ENCODE measurements at places on chromosomes 1 and 21. TPM values are rescaled to one million over a fixed set of nuclear protein-coding genes. Genes with fewer than 3 reads are reported as not detected.
A peak's percentile ranks its signal among the peaks of the same experiment; 100 is the strongest.

DNA sequence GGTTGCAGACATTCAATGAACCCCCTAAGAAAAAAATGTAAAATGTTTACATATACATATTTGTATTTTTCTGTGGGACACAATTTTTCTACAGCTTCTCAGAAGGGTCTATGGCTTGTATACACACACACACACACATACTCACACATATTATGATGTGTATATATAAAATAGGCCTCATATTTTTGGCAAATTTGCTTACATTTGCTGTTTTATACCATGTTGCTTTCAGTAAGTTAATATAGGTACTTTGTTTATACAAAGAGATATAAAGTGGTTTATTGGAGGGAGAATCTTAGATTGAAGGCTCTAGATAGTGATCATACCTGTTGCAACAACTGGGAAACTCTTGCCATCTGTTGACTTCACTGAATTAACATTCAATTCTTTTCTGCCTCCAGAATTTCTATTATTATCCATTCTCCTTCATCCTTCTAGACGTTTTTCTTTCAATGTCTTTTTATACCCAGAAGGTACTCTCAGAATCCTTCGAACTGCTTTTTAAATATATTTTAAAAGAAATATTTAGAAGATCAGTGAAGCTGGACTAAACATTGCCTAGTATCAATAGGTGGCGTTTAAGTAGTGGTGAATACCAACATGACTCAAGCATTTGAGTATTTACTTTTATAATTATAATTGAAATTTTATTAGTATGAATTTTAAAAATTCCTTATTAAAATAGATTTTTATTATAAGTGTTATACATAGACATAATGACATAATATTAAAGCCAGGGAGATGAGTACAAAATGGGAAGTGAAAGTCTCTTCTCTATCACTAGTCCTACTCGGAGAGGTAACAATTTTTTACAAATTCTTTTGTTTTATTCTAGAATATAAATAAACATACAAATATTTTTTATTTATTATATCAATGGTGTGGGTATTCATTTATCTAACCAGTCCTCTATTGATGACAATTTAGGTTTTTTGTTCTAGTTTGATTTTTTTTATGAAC lies 10.2 kb downstream of the CD55 start:
- peaks cover 24% of the 10 kb centered on the region for H3K36me3 ChIP-seq
- no peak overlapping the region for H3K27ac ChIP-seq
- no peak overlapping the region for H3K4me3 ChIP-seq

DNA sequence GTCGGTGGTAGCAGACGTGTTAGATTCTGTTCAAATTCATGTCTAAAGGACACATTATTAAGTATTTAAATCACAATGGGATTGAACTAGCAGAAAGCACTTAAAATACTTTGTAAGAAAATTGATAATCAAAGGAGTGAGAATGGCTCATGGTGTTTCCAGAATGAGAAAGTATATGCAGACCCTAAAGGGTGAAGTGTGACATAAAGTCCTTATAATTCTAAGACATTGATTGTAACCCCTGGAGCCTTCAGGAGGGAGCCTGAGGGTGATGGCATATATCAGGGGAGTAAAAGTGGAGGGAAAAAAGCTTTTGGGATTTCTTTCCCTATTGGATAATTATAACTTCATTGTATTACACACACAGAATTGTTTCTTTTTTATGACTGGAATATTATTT lies at the start of gene OR2C3:
Gene OR2C3, minus strand, starts transcription at position 101 of the 400 bp plus-strand sequence. CDS start 3,929 bp downstream, outside the sequence.
- H3K4me1 ChIP-seq, result no peaks in the 10 kb centered on the region
- H3K27me3 ChIP-seq, result no peaks in the 10 kb centered on the region
- H3K4me3 ChIP-seq, result no peak within 1 kb of the TSS

SLC35D1 gene
- polyA plus RNA-seq, result 19.4 TPM

DNA sequence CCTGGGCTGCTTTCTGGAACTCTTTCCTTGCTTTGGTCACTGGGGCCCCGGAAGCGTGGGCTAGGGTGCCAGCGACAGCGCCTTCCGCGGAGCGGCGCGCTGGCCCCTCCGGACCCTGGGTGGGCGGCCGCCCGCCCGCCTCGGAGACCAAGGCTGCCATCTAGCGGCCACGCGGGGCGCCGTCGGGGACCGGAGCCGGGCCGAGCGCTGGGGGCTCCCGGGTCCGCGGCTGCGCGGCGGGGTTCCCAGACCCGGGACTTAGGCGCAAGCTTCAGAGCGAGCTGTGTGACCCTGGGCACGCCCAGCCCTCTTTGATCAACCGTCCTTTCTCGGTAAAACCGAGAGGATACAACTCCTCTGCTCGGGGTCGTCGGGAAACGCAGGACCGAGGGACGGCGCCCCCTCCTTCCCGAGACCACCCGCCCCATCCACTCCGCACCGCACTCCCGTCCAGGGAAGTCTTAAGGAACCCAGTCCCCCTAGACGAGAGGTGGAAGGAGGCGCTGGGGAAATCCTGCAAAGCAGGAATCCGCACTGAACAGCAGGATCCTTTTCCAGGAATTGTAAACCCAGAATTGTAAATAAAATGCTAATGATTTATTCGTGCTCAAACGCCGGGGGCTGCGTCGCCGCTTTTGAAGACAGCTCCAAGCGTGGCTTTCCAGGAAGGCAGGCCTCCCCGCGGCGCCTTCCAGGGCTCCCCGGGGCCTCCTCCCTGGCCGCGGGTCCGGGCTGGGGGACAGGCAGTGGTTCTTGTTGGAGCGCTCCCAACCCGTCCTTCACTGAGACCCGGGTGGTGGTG lies 41.2 kb downstream of the RRAGC start:
- DNase-seq, result peak; percentile 16
- H3K27ac ChIP-seq, result no peak overlapping the region
- no peaks in the 10 kb centered on the region for H3K4me1 ChIP-seq
- peak overlapping the region; percentile 44 for H3K4me3 ChIP-seq
- no peaks in the 10 kb centered on the region for H3K36me3 ChIP-seq

LORICRIN gene
- not detected for polyA plus RNA-seq

SMIM12 gene
- polyA plus RNA-seq, result 57.2 TPM

NEGR1 gene
- 0.20 TPM for polyA plus RNA-seq
